ENCODE measurements at places on chromosomes 3 and 15.

DNA sequence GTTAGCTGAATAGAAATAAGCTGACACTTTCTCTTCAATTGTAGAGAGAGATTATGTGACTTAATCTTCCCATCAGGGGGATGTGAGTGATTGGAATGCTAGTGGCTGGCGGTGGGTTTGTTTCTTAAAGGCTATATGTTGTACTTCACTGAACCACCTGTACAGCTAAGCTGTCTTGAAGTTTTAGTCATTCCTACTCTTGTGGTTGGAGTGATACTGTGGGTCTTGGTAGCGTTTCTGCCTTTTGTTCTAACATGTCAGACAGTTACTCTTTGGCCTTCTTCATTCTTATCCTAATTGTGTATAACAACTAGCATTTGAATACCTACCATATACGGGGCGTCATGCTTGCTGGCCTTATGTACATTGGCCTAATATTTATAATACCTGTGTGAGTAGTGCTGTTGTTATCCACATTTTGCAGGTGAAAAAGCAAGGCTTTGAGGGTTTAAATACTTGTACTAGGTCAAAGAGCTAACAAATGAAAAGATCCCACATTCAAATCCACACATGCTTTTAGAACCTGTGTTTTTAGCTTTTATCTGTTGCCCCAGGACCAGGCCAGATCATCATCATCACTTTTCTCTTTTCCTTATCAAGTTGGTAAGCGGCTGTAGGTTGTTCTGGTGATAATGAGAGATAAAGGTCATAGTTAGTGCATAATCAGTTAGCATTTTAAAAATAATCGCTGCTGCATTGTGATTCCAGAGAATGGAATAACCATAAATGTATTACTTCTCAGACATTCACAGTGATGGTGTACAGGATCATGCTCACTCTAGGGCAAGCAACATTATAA, 50.2 kb downstream of the AKAP13 start:
- DNase-seq: no peak

- no peak for DNase-seq
Observed at GRCh38 chr15:39788800-39789565, 6.3 kb upstream of the FSIP1 start.

GRCh38 chr3:153768561-153769469, 352.4 kb upstream of the ARHGEF26 start:
- DNase-seq: peak; percentile 21

DNA sequence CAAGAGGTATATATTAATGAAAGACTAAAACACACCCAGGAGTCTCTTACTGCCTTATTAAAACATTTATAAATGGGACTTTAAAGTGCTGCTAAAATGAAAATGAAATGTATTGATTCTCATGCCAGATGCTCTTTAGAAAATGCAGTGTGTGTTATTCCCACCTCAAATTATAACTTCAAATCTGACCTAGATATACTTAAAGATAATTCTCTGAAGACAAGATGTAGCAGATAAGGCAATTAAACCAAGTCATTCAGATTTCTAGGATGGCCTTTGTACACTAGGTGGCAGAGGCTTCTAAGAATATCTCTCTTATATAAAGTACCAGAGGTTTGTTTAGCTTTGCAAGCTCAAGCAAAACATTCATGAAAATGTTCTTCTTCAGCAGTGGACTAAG, 26.9 kb upstream of the GOLGA8B start:
- no peak for DNase-seq

DNA sequence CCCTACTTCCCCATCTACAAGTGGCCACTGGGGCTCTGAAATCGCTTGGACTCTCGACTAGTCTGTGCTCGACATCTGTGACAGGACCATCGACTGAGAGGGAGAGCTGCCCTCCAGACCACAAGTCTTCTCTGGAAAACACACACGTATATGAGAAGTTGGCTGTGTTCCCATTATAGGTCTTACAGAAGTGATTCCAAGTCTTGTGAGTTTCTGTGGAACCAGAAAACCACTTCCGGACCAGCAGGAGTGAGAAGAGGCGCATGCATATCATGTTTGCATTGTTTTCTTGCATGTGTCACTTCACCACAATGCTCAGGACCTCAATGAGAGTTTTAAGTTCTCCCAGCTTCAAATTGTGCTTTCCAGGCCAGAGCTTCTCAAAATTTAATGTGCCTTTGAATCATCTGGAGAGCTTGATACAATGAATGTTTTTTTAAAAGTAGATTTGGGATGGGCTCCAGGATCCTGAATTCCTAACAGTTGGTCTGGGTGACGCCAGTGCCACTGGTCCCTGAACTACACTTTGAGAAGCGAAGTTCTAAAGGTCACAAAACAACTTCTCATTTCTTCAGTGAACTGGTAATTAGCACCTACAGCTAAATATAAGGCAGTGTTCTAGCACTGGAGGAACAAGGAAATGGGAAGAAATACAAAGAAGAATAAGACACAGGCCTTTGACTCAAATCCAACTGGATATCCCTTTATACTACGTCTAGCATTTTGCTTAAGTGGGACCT, 15.7 kb downstream of the LIPC start:
- DNase-seq: no peak

DNA sequence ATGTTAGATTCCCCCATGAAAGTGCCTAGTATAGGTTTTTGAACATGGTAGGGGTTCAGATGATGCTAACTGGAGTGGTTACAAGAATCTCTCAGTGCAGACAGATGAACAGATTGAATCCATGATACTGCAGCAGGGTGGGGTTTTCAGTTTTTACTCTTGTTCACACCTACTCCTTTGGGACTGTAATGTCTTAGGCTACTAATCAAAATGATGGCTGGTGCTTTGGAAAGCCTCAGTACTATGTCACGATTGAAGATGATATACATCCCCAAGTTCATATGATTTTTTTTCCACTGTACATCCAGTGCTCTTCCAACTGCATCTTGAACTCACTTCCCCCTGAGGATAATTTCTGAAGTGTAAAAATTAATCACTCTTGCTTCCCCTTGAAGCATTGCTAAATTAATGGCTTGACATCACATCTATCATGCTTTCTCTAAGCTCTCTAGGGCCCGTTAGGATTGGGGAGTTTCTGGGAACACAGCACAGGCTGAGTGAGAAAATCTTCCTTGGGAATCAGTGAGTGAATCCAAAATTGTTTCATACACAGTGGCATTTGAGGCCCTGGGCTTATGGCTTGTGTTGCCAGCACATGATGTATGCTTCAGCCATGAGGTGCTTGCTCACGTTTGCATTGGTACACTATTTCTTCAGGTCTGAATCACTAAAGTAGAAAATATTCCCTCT, 115.0 kb upstream of the TPRG1 start:
- no peak for DNase-seq

- no peak for DNase-seq
Observed at GRCh38 chr15:94265009-94265408, 33.6 kb downstream of the MCTP2 start.

DNA sequence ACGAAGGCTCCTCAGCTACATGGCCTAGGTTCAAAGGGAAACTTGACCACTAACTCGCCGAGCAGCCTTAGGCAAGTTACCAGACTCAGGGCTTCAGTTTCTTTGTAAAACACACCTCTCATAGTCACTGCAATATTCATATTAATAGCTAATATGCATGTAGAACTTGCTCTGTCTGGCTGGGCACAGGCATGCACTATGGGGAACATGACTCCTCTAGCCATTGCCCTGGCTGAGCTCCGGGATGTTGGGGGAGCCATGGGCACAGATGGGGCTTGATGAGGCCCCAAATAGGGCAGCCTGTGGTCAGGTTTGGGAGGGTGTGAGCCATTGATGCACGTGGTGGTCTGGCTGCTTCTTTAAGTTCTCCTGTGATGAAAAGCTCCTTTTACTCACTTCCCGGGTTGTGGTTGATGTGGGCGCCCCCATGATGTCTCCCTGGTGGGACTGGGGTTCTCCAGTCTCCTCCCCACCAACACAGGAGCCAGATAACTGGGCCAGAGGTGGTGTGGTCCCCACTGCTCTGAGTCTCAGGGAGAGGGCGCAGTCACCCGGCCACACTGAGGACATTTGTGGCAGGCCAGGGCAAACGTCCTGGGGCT, 29.4 kb upstream of the DUSP7 start:
- DNase-seq: no peak

DNA sequence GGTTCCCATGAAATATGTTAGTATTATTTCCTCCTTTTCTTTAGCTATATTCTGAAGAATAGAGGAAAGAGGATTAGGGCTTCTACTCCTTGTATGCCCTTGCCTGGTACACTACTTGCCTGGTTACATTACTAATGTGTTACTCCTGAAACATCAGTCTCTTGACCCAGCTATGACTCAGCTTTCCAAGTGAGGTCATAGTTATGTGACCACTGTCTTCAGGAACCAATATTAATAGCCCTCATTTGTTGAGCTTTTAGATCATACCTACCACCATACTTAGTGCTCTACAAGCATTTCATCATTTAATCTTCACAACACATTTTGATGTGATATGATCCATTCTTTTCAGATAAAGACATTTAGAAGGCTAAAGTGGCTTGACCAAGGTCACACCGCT, 60.3 kb downstream of the CMSS1 start:
- DNase-seq: no peak

DNA sequence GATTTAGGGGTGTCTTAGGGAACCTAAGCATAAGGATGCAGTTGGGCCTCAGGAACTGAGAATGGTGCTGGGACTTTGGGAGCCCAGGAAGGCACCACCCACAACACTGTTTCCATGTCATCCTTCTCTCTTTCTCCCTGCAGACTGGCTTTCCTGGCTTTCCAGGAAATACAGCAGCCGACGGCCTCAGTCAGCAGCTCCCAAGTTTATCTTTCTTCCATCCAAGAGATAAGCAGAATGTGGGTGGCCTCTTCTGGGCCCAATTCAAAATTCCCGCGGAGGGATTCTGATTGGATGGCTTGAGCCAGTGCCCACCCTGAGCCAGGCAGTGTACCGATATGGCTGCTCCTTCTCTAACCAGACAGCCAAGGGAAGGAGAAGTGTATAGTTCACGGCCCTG, 4.5 kb upstream of the CLN6 start:
- peak; percentile 2 for DNase-seq

DNA sequence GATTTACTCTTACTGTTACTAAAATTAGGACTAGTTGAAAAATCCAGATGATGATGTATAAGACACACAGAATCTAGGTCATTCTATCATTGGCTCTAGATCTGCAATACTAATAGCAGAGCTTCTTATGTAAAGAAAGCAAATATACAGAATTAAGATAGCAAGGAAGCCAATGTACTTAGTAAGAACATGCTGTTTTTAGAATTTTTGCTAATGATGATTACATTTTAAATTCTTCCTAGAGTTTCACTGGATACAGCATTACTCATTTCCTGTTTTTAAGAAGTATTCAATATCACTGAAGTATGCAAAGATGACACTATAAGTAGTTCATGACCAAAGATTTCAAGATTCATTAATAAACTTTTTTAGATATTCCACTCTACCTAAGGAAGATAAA, 60.7 kb downstream of the CFAP20DC start:
- DNase-seq: no peak

DNA sequence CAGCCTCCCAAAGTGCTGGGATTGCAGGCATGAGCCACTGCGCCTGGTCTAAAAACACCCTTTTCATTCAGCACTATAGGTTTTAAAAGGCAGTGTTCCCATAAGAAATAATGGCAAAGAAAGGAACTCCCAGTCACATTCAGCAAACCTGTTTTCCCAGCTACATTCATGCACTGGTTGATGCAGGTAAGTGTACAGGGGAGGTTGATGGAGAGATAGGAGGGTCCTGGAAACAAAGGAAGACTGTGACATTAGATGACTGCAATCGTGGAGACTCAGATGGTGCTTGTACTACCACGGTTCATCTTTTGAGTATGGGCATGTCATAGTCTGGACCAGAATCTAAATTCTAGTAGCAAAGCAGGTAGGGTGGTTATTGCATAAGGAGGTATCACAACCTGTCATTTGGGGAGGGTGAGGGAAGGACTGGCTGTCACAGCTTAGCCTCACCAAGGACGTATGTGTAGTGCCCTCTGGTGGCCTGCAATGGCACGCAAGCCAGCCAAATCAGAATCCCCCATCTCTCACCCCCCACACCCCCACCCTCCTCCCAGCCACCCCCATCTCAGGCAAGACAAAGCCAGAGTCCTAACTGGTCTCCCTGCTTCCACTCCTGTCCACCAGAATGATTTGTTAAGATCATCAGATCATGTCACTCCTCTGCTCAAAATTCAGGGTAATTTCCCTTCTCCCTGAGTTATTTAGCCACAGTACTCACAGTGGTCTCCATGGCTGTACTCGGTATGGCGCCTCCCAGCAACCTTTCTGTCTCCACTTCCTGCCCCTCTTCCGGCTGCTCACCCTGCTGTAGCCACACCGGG, 28.8 kb upstream of the UBL7 start:
- peak; percentile 31 for DNase-seq

DNA sequence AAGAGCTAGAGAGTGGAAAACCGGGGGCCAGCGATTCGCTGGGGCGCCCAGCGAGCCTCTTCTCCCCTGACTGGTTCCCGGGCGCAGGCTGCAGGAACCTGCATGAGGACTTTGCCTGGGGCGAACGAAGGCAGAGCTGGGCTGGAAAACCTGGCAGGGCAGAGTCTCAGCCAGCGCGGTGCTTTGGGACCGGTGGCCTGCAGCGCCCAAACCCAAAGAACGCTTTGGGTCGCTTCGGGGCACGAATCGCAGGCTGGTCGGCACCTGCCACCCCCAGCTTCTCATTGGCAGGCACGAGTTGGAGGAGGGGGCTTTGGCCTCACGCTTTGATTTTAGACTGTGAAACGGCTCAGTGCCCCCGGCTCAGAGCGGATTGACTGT, 3.0 kb downstream of the ONECUT1 start:
- no peak for DNase-seq

- DNase-seq: no peak
Observed at GRCh38 chr3:129248286-129248979, 973 bp upstream of the COPG1 start.

- DNase-seq: no peak
Observed at GRCh38 chr3:189773056-189773455, 141.9 kb downstream of the TP63 start.

DNA sequence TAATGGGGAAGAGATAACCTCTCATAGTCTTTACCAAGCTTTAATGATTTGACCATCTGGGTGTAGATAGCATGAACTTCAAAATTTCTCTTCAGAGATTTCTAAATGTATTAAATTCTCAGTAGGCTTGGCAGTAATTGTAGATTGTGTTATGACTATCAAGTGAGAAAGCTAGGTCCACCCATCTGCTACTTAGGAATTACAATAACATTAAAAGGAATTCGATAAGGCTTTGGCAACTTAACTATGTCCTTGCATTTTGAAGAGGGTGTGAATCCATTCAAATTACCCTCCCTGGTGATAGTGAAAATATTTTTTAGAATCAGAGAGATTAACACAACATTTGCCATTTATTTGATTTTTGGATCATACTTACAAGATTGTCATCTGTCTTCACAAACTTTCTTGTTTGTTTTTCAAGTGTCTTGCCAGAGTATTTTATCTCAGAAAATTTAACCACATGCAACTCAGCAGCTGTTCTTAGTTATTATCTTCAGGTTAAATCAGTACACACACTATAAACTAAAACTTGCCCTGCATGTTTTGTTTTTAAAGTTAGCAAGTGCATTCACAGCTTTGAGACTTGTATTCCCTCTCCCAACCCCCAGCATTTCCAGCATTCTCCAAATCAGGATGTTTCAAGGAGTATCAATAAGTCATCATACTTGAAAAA, 69.6 kb upstream of the COL8A1 start:
- no peak for DNase-seq

- no peak for DNase-seq
Observed at GRCh38 chr3:49412632-49413337, 562 bp downstream of the TCTA start.

All from prostate gland (tissue), 2 donors.